ENCODE measurements at places on chromosomes 7 and 10.

GRCh38 chr7:18895456-18895855 lies 222.0 kb downstream of the TWIST1 start:
- peak; percentile 66 for DNase-seq

- DNase-seq: no peak
Observed at GRCh38 chr10:102620138-102620590, 24.1 kb upstream of the TRIM8 start.

GRCh38 chr7:27616914-27617548 lies 45.7 kb downstream of the HIBADH start:
- DNase-seq: no peak

GRCh38 chr7:132243051-132243450 lies 333.2 kb downstream of the PLXNA4 start:
- DNase-seq: no peak

- peak; percentile 38 for DNase-seq
Observed at GRCh38 chr7:106071356-106071998, 40.6 kb downstream of the SYPL1 start.

DNA sequence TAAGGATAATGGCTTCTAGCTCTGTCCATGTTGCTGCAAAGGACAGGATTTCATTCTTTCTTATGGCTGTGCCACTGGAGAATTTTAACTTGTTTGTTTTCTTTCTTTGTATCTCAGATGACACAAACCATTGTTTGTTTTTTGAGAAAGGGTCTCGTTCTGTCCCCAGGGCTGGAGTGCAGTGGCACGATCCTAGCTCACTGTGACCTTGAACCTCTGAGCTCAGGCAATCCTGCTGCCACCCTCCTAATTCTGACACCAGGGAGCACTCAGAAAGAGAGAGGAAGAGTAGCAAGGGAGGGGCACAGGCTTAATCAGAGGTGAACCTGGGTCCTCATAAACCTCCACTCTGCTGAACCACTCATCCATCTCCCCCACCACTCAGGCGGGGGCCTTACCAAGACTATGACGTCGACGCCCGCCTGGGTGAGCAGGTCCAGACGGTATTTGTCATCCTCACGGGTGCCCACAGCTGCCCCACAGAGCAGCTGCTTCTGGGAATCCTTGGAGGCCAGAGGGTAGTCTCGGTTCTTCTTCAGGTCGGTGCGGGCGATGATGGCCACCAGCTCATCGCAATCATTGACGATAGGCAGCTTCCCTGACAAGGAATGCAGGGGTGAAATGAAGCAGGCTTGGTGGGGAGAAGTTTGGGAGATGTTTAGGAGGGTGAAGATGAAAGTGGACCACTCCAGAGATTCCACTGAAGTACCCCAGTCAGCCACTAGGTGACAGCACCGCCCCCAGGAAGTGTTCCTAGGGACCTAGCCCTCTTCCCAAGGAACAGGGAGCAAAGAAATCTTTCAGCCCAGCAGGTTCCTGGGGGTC lies 11.6 kb downstream of the IMPDH1 start:
- peak; percentile 81 for DNase-seq

DNA sequence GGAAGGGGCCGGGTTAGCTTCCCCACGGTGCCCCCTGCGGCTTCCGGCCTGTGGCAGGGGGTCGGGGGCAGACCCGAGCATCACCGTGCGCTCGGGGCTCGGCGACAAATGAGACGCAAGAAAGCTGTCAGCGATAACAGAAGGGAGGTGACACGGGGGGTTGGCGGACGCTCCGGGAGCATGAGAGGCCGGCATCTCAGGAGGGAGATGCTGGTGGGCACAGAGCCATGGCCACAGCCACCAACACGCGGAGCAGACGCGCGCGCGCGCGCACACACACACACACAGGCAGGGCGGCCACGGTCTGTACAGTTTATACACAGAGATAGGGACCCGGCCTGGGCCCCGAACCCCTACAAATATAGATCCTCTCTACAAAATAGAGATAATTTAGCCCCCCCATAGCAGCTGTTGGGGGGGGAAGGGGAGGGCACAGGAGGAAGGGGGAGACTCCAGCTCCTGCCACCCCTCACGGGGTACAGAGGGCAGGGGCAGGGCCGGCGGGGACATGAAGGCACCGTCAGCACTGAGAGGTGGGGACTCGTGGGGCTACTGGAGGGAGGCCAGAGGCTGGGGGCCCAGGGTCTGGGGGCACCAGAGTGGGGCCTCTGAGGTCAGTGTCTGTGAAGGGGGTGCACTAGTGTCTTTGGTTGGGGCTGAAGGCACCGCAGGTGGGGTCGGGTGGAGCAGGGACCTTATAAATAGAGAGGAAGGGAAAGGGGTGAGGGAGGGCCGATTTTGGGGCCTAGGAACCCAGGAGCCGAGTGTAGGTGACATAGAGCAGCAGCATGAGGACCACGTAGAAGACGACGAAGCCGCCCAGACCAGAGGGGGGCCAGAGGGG lies 884 bp upstream of the SAP25 start:
- DNase-seq: no peak

DNA sequence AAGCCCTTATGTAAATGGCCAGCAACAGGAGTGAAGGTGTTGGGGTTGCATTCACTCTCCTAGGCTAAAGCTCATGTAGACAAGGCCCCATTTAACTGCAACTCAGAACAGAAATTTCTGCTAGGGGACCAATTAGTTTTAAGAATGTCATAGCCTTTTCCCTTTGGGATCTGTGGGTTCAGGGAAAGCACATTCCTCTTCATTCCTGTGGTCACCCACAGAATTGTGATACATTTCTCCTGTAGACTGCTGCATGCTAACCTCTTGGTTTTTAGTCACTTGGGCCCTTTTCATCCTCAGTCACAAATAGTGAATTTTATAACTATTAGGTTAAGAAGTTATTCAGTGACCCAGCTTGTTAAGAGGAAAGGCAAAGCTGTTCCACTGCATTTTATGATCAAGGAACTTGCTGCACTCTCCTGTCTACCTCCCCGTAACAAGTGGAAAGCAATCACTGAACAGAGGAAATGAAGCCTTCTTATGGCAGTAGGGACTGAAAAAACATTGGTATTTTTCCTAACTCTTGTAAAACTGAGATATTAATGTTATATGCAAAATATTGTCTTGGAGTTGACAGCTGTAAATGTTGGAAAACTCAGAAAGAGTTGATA lies 124.9 kb downstream of the SND1 start:
- peak; percentile 49 for DNase-seq

DNA sequence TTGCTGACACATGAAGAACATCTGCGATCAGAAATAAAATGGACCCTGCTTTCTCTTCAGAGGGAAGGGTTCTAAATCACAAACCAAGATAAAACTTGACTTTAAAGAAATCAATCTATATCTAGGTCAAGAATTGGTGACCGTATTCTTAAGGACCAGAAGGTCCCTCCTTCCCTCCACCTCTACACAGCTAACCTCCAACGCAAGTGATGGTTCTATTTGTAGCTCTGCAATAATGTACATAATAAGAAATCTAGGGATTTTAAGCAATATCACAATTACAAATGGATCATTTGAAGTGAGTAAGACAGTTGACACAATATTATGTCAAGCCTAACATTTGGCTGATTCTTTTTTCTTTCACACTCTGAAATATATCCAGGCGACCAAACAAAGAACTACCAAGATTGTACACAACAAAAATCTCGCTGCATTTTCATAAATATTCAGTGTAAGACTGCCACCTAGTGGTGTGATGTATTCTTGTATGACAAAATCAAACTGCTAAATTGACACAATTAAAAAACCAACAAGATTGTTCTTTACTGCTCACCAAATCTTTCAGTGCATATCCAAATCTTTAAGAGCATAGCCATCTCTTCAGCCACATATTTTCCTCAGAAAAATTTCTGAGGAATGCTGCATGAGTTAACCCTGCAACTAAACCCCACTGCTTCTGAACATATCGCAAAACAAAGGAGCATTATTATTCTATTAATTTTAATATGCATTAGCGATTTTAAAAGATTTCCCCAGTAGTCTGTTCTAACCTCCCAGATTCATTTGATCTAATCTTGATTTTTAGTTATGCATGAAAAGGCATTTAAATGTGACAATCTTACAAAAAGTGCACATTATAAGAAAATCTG lies 44.5 kb downstream of the ICA1 start:
- peak; percentile 61 for DNase-seq

DNA sequence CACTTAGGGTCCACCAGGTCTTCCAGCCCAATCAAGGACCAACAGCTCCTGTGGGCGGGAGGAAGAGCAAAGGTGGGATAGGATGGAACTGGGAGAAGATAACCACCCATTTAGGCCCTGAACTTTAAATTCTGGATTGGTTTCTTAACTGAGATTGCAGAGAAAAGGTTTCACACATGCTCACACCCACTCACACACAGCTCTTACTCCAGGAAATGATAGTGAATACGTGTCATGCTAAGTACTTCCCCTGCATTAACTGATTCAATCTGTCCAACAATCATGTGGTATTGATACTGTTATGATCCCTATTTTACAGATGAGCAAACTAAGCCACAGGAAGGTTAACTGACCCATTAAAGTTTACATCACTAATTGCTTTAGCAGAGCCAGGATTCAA lies 4.6 kb upstream of the CYP3A4 start:
- DNase-seq: no peak

- peak; percentile 65 for DNase-seq
Observed at GRCh38 chr7:32062150-32062549, 8.1 kb downstream of the PDE1C start.

GRCh38 chr10:117552156-117552631 lies 9.6 kb downstream of the EMX2 start:
- DNase-seq: no peak

GRCh38 chr7:139367438-139368155 lies 7.9 kb downstream of the LUC7L2 start:
- DNase-seq: no peak

DNA sequence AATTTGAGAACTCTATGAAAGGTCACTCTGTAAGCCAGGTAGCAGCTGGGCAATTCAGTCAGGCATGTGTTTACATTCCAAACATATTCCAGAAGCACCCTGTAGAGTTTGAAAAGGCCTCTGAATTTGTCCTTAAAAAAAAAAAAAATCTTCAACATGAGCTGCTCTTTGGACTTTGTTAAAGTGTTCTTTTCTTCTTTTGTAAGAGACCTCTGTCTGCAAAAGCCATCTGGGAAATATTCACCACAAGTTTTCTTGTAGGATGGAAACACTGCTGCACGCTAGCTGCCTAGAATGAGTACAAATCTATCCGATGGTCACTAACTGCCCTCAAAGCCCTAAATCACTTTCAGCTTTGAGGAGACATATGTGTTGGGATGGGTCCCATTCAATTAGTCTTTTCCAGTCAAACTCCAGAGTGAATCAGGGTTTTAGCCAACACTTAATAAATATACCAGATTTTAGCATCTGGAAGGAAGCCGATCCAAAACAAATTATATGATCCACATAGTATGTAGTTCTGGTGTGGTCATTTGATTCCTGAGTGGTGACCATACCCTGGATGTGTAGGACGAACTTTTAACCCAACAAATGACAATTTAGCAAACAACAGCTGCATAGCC lies 85.9 kb downstream of the CD36 start:
- DNase-seq: no peak

DNA sequence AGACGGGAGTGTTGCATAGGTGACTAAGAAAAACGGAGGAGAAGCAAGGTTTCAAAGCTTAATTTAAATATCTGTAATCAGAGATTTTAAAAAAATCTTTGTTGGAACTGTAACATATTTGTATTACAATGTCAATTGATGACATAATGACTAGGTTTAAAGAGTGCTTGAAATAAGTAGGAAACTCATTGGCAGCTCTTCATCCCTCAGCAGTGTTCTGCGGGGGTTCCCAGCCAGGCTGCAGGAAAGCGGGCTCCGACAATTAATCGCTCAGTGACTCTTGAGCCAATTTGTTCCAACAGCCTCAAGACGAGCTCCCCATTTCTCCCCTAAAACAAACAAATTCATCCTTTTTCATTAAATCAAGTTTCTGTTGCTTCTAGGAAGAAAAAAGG lies 22.6 kb downstream of the CPXM2 start:
- DNase-seq: no peak

DNA sequence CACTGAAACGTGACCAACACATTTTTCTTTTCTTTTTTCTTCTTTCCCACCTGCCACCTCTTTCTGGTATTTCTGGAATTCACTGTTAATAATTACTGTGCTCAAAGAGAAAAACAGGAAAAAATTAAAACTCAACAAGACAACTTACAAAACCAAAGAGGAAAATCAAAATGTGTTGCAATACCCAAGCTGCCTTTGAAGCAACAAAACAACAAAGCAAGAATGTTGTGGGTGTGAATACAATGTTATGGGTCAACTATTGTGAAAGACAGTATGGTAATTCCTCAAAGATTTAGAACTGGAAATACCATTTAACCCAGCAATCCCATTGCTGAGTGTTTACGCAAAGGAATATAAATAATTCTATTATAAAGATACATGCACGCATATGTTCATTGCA lies 415.1 kb downstream of the GFRA1 start:
- no peak for DNase-seq

DNA sequence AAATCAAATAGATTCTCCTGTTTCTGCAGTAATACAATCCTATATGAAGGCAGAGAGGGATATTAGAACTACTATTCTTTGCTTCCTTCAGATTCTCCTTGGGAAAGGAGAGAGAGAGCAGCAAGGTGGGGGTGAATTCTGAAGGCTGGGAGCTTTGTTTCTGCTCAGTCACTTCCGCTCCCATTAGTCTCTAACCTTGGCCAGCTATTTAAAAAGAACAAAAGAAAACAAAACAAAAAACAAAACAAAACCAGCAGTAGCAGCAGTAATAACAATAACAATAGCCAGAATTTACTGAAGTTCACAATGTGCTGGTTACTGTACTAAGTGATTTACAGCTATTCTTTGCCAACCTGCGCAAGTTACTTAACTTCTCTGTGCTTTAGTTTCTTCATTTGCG lies 9.9 kb downstream of the GPR85 start:
- no peak for DNase-seq

GRCh38 chr10:37095792-37096573 lies 29.4 kb upstream of the ANKRD30A start:
- no peak for DNase-seq

DNA sequence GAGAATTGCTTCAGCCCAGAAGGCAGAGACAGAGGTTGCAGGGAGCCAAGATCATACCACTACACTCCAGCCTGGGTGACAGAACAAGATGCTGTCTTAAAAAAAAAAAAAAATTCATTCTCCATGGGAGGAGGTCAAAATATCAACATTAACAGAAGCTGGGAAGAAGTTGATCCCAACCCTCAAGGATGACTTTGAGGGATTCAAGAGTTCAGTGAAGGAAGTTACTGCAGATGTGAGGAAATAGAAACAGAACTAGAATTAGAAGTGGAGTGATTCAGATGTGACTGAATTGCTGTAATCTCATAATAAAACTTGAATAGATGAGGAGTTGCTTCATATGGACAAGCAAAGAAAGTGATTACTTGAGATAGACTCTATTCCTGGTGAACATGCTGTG lies 19.7 kb upstream of the RPEL1 start:
- DNase-seq: no peak

DNA sequence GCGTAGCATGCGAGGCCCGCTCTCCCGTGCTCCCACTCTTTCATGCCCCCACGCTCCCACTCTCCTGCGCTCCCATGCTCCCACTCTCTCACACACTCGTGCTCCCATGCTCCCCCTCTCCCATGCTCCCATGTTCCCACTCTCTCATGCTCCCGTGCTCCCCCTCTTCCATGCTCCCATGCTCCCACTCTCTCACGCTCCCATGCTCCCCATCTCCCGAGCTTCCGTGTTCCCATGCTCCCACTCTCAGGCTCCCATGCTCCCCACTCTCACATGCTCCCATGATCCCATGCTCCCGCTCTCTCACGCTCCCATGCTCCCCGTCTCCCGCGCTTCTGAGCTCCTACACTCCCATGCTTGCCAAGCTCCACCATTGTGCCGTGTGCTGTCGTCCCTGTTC lies 84.4 kb upstream of the ANLN start:
- DNase-seq: no peak

All from COLO829 (cell line).